Daoy (cell line): ENCODE measurements at places on chromosomes 1 and 21.

GRCh38 chr21:41377715-41378114 is 15.9 kb downstream of the MX2 start:
- no peak for DNase-seq

DNA sequence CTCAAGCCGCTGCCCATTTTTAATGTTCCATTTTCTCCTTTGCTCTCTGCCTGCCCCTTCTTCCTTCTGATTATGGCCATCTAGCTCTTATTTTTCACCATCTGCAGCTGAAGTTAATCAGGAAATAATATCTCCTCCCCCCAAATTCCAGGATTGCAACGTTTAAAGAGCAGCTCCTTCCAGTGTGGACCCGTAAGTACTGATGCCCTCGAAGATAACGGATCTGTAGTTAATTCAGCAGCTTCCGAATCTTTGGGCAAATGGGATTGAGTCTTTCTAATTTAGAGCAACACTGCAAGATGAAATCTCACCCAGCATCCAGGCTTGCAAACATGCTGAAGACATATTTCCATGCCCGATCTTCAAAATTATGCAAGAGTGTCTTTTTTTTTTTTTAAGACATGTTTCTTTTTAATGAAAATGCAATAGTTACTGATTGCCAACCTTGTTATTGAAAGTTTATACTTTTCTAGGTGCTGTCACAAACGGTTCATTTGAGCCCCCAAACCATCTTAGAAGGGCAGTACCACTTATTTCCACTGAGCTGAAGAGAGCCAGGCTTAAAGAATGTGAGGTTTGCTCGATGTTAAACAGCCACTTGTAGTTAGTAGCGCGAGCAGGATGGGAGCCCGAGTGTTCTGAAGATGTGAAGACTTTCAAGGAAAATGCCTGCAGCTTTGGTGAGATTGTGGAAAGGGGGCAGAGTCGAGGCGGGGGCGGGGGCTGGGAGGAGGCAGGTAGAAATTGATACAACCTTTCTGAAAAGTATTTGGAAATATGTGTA is 10.9 kb upstream of the RCAN3 start:
- no peak for DNase-seq

DNA sequence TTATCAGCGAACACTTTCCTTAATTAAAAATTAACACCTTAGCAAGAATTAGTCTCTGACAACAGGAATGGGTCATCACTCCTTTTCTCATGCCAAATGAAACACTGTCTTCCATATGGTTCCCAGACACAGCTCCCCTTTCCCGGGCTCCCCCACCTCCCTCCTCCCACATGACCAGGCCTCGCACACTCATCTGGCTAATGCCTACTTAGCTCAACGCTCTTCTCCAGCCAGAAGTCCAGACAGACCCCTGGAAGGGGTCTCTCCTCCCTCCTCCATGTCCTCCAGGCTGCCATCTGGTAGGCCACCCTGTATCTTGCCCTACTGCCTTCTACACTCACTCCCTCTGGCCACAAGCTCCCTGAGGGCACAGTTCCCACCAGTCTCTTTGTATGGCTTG is 39.9 kb downstream of the KCNC4 start:
- no peak for DNase-seq

DNA sequence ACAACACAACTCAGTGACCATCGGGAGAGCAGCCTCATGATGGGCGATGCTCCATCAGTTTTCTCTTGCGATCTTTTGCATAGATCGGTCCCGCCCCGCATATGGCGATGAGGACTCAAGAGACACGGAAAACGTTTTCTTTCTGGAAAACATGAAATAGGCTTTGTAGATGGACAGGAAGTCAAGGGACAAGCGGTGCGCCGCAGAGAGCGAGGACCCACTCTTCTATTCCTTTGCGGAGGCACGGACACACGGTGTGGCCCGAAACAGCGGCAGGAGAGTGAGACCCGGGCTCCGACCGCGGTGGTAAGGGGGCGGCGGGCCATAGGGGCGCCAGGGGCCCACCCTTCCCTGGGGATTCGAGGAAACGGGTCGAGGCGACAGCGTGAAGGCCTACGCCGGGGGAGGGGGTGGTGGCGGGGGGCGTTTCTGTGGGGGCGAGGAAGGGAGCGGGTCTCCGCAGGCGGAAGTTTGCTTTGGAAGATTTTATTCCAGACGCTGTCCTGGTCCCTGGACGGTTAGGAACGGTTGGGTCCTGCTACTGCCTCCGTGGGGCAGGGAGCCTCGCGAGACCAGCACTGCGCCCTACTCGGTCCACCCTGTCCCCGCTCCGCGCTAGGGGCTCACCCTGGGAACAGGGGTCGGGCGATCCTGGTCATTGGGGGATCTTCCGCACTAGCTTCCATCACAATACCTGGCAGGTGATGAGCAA is 796 bp upstream of the TDRKH start:
- DNase-seq = peak; percentile 38

DNA sequence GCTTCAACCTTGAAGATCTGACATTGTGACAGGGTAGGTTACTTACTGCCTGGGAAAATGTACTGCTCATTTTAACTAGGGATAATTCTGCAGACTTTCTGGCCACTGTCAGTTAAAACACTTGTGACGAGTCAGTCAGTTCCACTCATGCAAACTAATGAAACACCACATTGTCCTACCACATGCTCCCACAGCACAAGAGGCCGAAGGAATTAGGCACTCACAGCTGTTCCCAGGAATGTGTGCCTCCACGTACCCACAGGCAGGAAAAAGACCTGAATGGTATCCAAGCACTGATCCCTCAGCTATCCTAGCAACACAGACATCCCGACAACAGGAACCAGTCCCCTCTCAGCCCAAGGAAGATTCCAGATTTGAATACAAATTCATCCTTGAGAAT is 12.3 kb downstream of the BCAR3 start:
- no peak for DNase-seq
